ENCODE measurements at places on chromosomes 6 and 20. TPM values are rescaled to one million over a fixed set of nuclear protein-coding genes. Genes with fewer than 3 reads are reported as not detected.

The BPI gene
- 0.35 TPM for total RNA-seq

The IRF4 gene
- 1.1 TPM for total RNA-seq

GRCh38 chr20:13110796-13111195 lies 102.0 kb downstream of the SPTLC3 start:
- no peak overlapping the region for H3K27ac ChIP-seq
- no peaks in the 10 kb centered on the region for H3K4me1 ChIP-seq
- no peaks in the 10 kb centered on the region for H3K27me3 ChIP-seq
- no peaks in the 10 kb centered on the region for H3K36me3 ChIP-seq
- H3K4me3 ChIP-seq = no peak overlapping the region

The POM121L2 gene
- total RNA-seq = not detected

GRCh38 chr20:9270831-9271230 lies 201.9 kb downstream of the PLCB4 start:
- no peak for DNase-seq
- no peak overlapping the region for H3K4me3 ChIP-seq
- H3K27me3 ChIP-seq = no peaks in the 10 kb centered on the region
- H3K4me1 ChIP-seq = peaks cover 3% of the 10 kb centered on the region

GRCh38 chr20:5056801-5057599 lies 55.7 kb upstream of the SLC23A2 start:
- no peak for DNase-seq
- H3K27ac ChIP-seq = no peak overlapping the region
- H3K4me1 ChIP-seq = no peaks in the 10 kb centered on the region
- H3K4me3 ChIP-seq = no peak overlapping the region
- no peaks in the 10 kb centered on the region for H3K36me3 ChIP-seq
- no peaks in the 10 kb centered on the region for H3K27me3 ChIP-seq

- no peaks in the 10 kb centered on the region for H3K36me3 ChIP-seq
- H3K4me3 ChIP-seq = no peak overlapping the region
- no peaks in the 10 kb centered on the region for H3K27me3 ChIP-seq
- no peaks in the 10 kb centered on the region for H3K4me1 ChIP-seq
Measured at GRCh38 chr6:34955442-34955841, 66.4 kb downstream of the ANKS1A start.

The GMPR gene
- 17.0 TPM for total RNA-seq

The OR2H2 gene
- not detected for total RNA-seq

The TTBK1 gene
- total RNA-seq = not detected

The CNBD2 gene
- 2.6 TPM for total RNA-seq

DNA sequence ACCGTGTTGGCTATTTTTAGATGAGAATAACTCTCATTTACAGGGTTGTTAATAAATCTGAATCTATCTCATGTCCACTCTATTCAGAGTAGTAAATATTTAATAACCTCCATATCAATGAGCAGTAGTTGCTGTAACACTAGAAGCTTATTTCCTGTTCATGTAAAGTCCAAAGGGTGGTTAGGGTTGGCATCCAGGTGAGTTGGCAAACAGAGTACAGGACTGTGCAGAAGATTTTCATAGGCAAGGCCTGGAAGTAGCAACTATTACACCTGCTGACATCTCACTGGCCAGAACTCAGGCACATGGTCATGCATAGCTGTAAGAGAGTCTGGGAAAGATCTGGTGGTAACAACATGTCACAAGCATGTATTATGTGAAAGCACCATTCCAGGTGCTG lies 147.5 kb downstream of the PHF3 start:
- no peak overlapping the region for H3K4me3 ChIP-seq
- no peaks in the 10 kb centered on the region for H3K4me1 ChIP-seq
- H3K27me3 ChIP-seq = no peaks in the 10 kb centered on the region
- no peak overlapping the region for H3K27ac ChIP-seq
- no peaks in the 10 kb centered on the region for H3K36me3 ChIP-seq
- DNase-seq = no peak

- H3K27ac ChIP-seq = peak overlapping the region; percentile 91
- H3K27me3 ChIP-seq = no peaks in the 10 kb centered on the region
- peaks cover 34% of the 10 kb centered on the region for H3K4me1 ChIP-seq
- no peak overlapping the region for H3K4me3 ChIP-seq
Measured at GRCh38 chr6:57315111-57315510, 2.3 kb upstream of the PRIM2 start.

The ULBP1 gene
- total RNA-seq = 0.14 TPM

DNA sequence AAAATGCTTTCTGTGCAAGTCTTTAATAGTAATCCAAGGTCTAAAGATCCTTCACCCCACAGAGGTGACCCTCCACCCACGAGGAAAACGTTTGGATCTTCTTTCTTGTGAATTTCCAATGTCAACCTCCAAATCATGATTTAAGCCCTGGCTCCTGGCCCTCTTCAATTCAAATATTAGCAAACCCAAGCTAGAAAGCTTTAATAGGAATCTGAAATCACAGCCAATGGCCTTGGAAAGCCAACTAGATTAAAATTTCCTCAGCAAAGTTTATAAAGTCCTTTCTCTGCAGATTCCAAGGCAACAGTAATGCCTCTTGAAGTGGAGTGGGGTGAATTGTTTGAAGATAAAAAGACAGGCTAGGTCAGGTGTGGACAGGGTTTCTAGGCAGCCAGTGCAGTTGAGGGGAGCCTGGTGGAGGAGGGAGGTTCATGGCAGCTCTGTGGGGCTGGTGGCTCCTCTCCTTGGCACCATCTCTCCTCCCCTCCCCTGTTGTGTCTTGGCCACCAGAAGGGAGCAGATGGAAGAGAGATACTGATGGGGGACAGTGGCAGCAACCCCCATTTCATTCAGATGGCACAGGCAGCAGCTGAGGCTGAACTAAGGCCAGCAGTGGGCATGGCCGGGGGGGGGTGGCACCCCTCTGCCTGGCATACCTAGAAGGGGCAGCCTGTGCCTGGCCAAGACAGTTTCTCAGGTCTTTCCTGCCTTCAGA lies 12.0 kb upstream of the UQCC2 start:
- no peaks in the 10 kb centered on the region for H3K27me3 ChIP-seq
- no peak overlapping the region for H3K4me3 ChIP-seq
- no peaks in the 10 kb centered on the region for H3K4me1 ChIP-seq

DNA sequence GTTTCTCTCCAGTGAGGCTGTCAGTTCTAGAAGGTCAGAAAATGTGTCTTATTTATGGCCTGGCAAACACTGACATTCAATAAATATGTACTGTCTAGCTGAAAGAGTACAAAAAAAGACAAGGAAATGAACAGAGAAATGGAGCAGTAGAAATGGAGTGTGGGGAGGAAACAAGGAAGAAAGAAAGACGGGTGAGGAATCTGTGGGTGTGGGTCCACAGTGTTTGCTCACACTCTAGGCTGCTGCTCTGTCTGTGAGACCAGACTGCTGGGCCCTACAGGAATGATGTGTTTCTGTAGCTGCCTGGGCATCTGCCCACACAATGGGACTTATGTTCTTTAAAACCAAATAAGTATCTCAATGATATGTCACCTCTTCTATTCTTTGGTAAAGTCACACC lies 114.2 kb downstream of the MOXD1 start:
- no peak for DNase-seq
- H3K4me1 ChIP-seq = no peaks in the 10 kb centered on the region
- H3K36me3 ChIP-seq = no peaks in the 10 kb centered on the region
- H3K4me3 ChIP-seq = no peak overlapping the region
- no peak overlapping the region for H3K27ac ChIP-seq
- no peaks in the 10 kb centered on the region for H3K27me3 ChIP-seq

- H3K36me3 ChIP-seq = no peaks in the 10 kb centered on the region
- no peak overlapping the region for H3K27ac ChIP-seq
- no peaks in the 10 kb centered on the region for H3K27me3 ChIP-seq
- no peak overlapping the region for H3K4me3 ChIP-seq
- DNase-seq = no peak
- no peaks in the 10 kb centered on the region for H3K4me1 ChIP-seq
Measured at GRCh38 chr6:34275128-34275804, 26.5 kb upstream of the SMIM29 start.

DNA sequence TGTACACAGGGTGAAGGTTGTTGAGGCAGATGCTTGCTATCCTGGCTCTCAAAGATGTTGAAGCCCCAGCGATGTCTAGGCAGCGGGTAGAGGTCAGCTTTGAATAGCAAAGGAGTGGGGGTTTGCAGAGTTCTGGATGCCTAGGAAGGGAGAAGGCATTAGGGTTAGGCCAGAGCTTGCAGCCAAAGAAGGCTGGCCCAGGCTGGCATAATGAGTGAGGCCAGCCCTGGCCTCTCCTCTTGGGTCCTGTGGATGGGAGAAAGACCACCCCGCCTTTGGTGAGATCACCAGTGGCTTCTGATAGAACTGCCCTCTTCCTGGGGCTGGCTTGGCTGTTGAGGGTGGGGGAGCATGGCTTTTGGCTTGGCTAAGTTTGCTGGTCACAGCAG lies 406 bp upstream of the WFDC5 start:
- no peaks in the 10 kb centered on the region for H3K27me3 ChIP-seq
- DNase-seq = no peak
- no peaks in the 10 kb centered on the region for H3K4me1 ChIP-seq
- H3K4me3 ChIP-seq = no peak overlapping the region
- H3K27ac ChIP-seq = no peak overlapping the region

The TRIM40 gene
- not detected for total RNA-seq

GRCh38 chr20:16846006-16846405 lies 97.8 kb downstream of the OTOR start:
- H3K27ac ChIP-seq = no peak overlapping the region
- H3K36me3 ChIP-seq = no peaks in the 10 kb centered on the region
- H3K4me3 ChIP-seq = no peak overlapping the region
- no peaks in the 10 kb centered on the region for H3K27me3 ChIP-seq

DNA sequence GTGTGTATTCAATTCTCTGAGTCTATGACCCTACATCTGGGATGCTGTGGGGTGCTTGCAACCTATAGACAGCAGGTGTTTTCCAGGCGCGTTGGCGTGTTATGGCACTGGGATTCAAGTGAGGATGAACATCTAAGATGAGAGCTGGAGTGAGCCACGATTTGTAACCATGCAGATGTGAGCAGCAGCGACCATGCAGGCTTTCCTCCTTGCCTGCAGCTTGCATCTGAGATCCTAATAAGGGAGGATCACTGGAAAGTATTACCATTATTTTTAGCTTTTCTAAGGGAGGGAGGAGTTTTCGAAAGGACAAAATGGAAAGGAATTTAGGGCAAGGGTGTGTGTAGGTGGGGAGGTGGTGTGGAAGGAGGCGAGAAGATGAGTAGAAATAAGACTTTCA lies 216.7 kb downstream of the ATXN1 start:
- no peaks in the 10 kb centered on the region for H3K36me3 ChIP-seq
- peak overlapping the region; percentile 18 for H3K27ac ChIP-seq
- H3K4me3 ChIP-seq = peak overlapping the region; percentile 1
- no peak for DNase-seq
- H3K27me3 ChIP-seq = no peaks in the 10 kb centered on the region

The MSH5 gene
- 5.7 TPM for total RNA-seq

DNA sequence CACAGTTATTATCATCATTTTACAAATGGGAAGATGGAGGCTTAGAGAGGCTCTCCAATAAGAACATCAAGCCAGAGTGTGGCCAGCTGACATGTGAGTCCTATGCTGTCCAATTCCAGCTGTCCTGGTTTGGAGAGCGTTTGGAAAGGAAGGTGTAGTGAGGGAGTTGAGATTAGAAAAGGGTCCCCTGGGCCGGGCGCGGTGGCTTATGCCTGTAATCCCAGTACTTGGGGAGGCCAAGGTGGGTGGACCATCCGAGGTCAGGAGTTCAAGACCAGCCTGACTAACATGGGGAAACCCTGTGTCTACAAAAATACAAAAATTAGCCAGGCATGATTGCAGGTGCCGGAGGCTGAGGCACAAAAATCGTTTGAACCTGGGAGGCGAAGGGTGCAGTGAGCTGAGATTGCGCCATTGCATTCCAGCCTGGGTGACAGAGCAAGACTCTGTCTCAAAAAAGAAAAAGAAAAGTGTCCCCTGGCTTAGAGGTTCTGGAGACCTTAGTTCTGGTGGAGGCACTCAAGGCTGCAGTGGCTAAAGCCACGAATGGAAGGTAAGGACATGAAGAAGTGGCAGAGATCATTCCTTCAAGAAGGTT lies 22.1 kb upstream of the OVOL2 start:
- no peaks in the 10 kb centered on the region for H3K36me3 ChIP-seq
- no peaks in the 10 kb centered on the region for H3K27me3 ChIP-seq
- no peak overlapping the region for H3K27ac ChIP-seq
- no peaks in the 10 kb centered on the region for H3K4me1 ChIP-seq

The ASIP gene
- not detected for total RNA-seq

DNA sequence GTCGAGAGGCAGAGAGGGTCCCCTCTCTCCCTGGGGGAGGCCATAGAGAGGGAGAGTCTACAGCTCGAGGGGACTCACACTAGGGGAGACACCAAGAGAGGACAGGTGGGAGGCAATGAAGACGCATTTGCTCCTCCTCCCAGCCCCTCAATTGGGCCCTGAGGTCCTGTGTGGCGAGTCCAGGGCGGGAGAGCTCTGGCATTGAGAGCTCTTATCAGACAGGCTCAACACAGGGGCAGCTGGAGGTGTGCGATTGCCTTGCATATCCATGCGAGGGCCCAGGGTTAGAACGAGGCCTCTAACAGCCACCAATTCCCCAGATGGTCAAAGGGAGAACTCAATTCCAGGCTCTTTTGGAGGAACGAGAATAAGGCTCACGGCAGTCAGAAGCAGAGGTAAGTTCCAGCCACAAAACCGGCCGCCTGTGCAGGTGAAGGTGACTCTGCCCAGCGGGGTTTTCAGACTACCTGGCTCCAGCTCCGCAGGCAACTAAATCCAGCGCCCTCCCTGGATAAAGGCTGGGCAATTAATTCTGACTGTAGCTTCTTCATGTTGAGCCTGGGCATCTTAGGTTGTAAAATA lies 94.0 kb upstream of the MPC1 start:
- H3K27ac ChIP-seq = no peak overlapping the region
- H3K4me3 ChIP-seq = no peak overlapping the region
- DNase-seq = no peak
- H3K4me1 ChIP-seq = no peaks in the 10 kb centered on the region

GRCh38 chr20:9741996-9742395 lies 96.9 kb downstream of the PAK5 start:
- no peak for DNase-seq
- H3K4me1 ChIP-seq = no peaks in the 10 kb centered on the region
- no peaks in the 10 kb centered on the region for H3K27me3 ChIP-seq
- no peak overlapping the region for H3K4me3 ChIP-seq
- no peaks in the 10 kb centered on the region for H3K36me3 ChIP-seq

GRCh38 chr20:17896193-17896723 lies 72.3 kb downstream of the SNX5 start:
- H3K4me3 ChIP-seq = peak overlapping the region; percentile 70
- H3K27me3 ChIP-seq = no peaks in the 10 kb centered on the region
- no peak for DNase-seq
- peaks cover 7% of the 10 kb centered on the region for H3K4me1 ChIP-seq
- no peaks in the 10 kb centered on the region for H3K36me3 ChIP-seq

- DNase-seq = no peak
- no peak overlapping the region for H3K27ac ChIP-seq
- peaks cover 8% of the 10 kb centered on the region for H3K4me1 ChIP-seq
- no peaks in the 10 kb centered on the region for H3K36me3 ChIP-seq
- no peaks in the 10 kb centered on the region for H3K27me3 ChIP-seq
Measured at GRCh38 chr20:18738055-18738454, 75.5 kb upstream of the SCP2D1 start.

DNA sequence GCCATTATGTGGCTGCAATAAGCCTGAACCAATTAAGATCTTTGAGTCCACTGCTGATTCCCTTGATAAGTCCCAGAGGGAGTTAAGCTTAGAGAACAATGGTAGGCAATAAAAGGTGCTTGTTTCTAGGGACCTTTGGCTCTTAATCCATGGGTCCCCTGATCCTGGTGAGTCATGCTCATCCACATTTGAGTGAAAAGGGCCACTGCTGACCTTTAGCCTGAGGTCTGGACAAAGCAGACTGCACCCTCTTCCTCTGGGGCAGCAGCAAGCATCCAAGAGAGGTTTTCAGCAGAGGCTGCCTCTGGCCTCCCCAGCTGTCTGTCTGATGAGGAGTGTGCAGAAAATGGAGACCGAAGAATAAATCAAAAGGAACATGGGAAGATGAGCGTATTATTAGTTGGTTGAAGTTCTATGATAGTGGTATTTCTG lies 16.1 kb upstream of the SCGN start:
- H3K4me3 ChIP-seq = no peak overlapping the region
- DNase-seq = no peak
- H3K27me3 ChIP-seq = no peaks in the 10 kb centered on the region
- no peak overlapping the region for H3K27ac ChIP-seq
- no peaks in the 10 kb centered on the region for H3K4me1 ChIP-seq
- H3K36me3 ChIP-seq = no peaks in the 10 kb centered on the region

The SIRPA gene
- 29.5 TPM for total RNA-seq

Measured in thoracic aorta (tissue), 2 donors.